Nucleus accumbens (tissue), 56 donors: ENCODE measurements at places on chromosomes 1 and 21.

DNA sequence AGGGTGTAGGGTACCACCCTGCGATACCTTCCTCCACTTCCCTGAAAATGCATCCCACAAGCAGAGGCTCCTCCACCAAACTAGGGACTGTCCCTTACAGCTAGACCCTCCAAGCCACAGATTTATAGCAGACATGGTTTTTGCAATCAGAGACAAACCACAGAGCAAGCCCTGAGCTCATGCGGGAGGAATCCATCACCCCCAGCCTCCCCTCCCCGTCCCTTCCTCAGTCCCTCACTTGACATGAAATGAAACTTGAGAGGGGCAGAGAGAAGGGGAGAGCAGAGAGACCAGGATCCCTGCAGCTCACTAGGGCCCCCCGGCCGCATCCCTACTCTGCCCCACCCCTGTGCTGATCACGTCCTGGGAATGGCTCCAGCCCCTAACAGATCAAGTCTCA is 94.9 kb downstream of the MRPL37 start:
- DNase-seq: no peak

GRCh38 chr1:114956570-114956969 is 73.1 kb upstream of the TSHB start:
- no peak for DNase-seq

DNA sequence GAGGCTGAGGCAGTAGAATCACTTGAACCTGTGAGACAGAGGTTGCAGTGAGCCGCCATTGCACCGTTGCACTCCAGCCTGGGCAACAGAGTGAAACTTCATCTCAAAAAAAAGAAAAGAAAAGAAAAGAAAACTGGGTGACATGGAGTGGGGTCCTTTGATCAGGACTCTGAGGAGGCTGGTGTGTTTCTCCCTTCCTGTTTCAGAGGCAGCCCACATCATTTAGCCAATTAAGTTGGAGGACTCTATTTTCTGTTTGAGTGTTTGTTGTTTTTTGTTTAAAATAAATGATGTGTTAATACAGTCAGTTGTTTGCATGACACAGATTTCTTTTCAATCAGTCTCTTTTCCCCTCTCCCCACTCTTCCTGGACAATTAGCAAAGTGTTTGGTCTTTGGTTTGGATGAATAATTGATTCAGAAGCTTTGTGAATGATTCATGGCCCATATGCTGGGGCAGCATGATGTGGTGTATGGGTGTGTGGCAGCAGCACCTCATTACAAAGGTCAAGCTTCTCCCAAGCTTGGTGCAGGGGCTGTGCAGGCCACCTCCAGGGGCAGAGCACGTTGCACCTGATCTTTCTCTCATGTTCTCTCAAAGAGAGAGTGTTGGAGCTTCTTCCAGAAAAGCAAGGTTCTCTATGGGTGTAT is 48.8 kb downstream of the CACNA1E start:
- no peak for DNase-seq

- DNase-seq: no peak
Observed at GRCh38 chr1:62981434-62981833, 197.5 kb downstream of the ATG4C start.

DNA sequence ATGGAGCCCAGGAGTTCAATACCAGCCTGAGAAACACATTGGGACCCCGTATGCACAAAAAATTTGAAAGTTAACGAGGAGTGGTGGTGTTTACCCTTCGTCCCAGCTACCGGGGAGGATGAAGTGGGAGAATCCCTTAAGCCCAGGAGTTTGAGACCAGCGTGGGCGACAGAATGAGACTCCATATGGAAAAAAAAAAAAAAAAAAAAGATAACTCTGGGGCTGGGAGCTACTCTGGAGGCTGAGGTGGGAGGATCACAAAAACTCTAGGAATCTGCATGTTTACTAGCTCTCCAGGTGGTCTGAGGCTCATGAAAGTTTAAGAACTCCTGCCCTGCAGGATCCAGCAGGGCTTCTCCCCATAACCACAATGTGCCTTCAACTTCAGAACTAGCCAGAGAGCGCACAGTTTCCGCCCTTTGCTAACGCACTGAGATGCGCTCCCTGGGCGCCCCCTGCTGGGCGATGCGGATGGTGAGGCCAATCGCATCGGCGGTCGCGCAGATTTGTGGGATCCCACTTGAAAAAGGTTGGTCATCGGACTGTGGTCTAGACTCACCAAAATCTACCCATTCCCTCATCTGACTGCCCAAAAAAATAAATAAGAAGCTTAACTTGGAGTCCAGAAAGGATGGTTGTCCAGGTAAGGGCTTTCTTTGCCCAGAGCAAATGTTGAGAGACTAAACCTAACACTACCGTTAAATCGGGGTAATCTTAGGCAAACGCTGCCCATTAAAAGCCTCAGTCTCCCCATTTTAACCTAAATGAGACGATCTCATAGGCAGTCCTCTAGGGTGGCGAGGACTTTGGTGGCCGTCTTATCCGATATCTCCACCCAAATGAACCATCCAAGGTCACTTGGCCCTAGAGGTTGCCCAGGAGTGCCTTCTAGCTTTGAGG is 8.8 kb downstream of the ZNF683 start:
- DNase-seq: peak; percentile 29

GRCh38 chr1:86155051-86155806 is 1.3 kb downstream of the COL24A1 start:
- no peak for DNase-seq

GRCh38 chr1:111895469-111895868 is 94.0 kb downstream of the KCND3 start:
- no peak for DNase-seq

- DNase-seq: no peak
Observed at GRCh38 chr1:166855558-166855957, 16.3 kb downstream of the POGK start.

DNA sequence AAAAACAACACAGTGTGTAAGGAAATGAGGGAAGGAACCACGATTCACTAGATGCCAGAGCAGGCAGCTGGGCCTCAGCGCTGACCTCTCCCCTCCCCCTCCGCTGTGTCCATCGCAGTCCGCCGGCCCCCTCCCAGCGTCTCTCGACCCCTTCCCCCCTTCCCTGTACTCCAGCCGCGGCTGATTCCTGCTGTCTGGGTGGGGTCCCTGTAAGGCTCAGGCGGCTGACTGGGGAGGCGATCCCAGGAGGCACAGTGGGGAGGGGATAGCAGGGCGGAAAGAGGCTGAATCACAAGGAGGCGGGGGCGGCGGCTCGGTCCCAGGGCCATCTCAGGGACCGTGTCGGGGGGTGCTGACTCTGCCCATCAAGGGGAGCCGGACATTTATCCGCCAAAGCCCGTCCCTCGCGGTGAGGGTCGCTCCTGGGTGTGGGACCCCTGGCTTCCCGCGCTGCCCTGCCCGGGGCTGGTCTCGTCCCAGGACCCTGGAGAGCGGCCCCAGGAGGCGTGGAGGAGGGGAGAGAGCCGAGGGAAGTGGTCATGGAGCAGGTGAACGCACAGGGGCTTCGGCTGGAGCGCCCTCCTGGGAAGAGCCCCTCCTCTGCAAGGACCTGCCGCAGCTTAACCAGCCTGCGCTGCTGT is 241.9 kb downstream of the PTPRU start:
- no peak for DNase-seq

GRCh38 chr21:25199944-25200343 is 407.3 kb downstream of the MRPL39 start:
- no peak for DNase-seq

GRCh38 chr1:224266915-224267856 is 62.8 kb downstream of the NVL start:
- DNase-seq: no peak

DNA sequence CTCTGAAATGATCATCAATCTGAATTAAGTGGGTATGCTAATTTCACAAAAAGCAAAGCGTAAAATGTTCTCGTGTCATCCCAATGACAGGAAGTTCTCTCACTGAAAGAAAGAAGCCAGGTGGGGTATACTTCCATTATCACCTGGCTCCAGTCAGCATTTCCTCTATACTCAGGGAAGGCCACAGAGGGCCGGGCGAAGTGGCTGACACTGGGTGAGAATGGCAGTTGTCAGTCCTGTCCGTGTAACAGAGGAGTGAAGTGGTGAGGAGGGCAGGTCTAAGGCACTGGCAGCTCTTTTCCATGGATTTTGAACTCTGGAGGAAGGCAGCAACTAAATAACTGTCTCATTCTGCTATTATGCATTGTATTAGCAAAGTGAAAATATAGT is 60.4 kb downstream of the CAPN2 start:
- no peak for DNase-seq

GRCh38 chr21:46190491-46191131 is 6.4 kb upstream of the SPATC1L start:
- no peak for DNase-seq

DNA sequence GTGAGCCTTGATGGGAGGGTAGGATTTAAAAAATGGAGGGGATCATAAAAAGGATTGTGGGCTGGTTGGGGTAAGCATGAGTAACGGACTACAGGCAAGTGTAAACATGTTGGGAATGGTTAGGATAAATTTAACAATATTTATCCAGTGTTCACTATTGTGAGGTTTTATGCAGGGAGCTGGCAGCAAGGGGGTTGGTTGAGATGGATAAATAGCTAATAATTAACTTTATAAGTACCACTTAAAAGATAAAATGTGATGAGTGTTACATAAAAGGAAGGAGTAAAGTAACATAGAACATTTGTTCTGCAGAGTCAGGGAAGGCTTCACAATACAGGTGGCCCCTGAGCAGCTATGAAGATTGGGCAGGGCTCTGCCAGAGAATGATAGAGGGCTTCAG is 109.0 kb downstream of the NGF start:
- no peak for DNase-seq

DNA sequence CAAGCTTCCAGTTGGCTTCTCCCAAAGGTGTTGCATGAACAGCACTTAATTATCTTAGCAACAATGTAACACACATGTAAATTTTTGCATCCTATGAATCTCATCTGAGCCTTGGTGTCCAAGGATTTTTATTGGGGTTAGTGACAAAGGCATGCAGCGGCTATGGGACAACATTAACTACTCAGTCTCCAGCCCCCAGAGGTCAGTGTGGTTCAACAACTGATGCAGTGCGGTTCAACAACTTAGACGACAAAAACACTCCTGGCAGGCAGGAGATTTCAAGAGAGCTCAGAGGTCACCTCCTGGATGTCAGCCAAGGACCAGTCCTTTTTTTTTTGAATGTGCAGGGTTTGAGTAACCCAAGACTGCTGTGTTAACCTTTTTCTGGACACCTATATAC is 77.5 kb upstream of the HMCN1 start:
- DNase-seq: no peak

DNA sequence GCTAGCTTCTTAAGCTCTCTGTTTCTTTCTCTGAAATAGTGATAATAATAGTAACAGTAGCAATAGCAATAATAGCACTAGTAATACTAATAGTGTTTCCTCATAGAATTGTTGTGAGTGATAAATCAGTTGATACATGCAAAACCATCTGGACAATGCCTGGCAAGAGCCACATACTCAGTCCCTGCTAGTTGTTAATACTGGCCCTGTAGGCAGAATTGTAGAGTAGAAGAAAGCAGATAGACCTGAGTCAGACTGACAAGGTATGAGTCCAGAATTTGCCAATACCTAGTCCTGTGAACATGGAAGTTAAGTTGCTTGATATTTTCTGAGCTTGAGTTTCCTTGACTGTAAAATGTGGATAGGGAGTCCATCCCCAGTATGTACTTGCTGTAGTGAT is 171.9 kb downstream of the C1orf21 start:
- no peak for DNase-seq

- no peak for DNase-seq
Observed at GRCh38 chr1:79614106-79614505, 607.6 kb upstream of the ADGRL4 start.

- no peak for DNase-seq
Observed at GRCh38 chr1:216332003-216332402, 91.2 kb downstream of the USH2A start.

DNA sequence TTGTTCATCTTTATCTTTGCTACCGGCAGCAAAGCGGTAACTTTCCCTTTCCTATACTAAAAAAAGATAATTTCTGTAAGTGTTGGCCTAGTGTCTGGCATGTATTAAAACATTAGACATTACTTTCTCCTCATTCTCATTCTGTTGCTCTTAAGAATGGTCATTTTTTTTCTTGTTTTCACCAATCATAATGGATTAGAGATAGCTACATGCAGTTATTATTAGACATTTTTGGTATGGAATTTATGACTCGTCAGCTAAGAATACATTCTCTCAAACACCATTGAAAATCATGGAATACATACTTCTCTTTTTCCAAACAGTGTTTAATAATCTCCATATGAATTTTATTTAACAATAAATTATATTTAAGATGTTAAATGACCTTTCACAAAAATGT is 1154.6 kb downstream of the BRINP3 start:
- DNase-seq: no peak

- DNase-seq: no peak
Observed at GRCh38 chr1:71640998-71641397, 560.2 kb upstream of the ZRANB2 start.

- DNase-seq: no peak
Observed at GRCh38 chr1:62924983-62925790, 141.3 kb downstream of the ATG4C start.

GRCh38 chr1:934991-935750 is 11.4 kb downstream of the SAMD11 start:
- no peak for DNase-seq

DNA sequence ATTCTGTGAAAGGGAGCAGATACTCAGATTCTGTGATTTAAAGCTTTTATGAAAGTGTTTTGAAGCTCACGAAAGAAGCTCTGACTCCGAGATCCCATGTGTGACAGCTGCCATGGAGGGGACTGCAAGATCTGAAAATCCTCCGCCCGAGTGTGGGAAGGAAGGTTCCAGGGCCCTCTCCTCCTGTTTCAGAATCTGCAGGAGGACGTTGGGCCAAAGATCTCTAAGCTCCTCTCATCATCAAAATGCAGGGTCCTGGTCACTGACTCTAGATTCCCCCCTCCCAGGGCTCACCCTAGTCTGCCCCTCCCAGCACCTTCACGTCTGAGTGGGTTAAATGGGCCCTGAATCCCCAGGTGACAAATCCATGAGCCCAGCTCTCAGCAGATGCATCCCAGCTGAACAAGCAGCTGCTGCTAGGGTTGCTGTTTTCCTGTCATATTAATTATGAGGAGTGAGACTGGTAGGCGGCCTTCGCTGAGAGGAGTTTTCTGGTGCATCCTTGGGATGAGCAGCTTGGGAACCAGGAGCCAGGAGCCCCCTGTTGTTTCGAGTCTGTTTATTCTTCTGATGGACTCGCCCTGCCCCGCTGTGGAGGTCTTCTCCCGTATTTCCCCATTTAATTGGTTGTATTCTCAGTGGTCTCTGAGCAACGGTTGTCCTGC is 402.0 kb downstream of the MATN1 start:
- no peak for DNase-seq

DNA sequence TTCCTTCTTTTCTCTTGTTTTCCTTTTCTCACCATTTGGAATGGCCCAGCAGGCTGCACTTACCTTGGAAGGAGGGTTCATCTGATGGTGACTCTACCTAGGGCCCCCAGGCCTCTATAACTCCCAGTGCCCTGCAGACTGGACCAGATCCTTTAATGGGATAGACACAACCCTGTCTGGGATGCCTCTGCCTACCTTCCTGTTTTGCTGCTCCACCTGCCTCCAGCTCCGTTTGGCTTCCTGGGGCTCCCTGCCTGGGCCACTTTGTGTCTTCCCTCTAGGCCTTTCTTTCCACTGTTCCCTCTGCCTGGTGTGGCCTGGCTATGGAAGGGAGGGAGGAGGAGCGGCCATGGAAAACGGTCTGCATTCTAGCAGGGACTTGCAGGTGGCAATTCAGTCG is 7.5 kb downstream of the PCSK9 start:
- DNase-seq: no peak
